DMS 273 treated with DMSO at 0.1 percent for 48 hours (cell line): ENCODE measurements at places on chromosomes 1 and 21.
A peak's percentile ranks its signal among the peaks of the same experiment; 100 is the strongest.

GRCh38 chr1:230926182-230926581 lies 52.5 kb downstream of the TTC13 start:
- no peak for DNase-seq

GRCh38 chr1:2415801-2416208 lies 3.4 kb upstream of the PEX10 start:
- DNase-seq = no peak

DNA sequence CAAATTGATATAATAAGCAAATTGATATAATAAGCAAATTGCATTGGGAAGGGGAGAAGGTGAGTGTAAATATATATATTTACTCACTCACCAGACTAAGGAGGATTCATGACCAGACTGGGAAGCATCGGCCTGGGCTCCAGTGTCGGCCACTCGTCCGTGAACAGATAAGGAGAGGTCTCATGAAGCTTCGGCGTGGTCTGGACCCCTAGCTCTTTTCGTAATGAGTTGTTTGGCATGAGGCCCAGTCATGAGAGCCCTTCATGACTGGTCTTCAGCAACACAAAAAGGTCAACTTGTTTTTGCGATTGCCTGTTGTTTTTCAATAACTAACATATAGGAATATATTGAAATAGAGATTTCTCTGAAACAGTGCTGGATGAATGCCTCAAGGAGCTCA lies 222.9 kb upstream of the KCNK2 start:
- no peak for DNase-seq

GRCh38 chr1:115976062-115976920 lies at the start of gene SLC22A15:
TSS of gene SLC22A15 (plus strand) at chr1:115976513. CDS start at chr1:115976628, 115 bp downstream.
- DNase-seq = peak; percentile 33

GRCh38 chr1:3305156-3305555 lies 149.3 kb upstream of the ARHGEF16 start:
- DNase-seq = no peak

- DNase-seq = no peak
These were observed 180.5 kb upstream of the GORAB start for GRCh38 chr1:170351366-170351946.

DNA sequence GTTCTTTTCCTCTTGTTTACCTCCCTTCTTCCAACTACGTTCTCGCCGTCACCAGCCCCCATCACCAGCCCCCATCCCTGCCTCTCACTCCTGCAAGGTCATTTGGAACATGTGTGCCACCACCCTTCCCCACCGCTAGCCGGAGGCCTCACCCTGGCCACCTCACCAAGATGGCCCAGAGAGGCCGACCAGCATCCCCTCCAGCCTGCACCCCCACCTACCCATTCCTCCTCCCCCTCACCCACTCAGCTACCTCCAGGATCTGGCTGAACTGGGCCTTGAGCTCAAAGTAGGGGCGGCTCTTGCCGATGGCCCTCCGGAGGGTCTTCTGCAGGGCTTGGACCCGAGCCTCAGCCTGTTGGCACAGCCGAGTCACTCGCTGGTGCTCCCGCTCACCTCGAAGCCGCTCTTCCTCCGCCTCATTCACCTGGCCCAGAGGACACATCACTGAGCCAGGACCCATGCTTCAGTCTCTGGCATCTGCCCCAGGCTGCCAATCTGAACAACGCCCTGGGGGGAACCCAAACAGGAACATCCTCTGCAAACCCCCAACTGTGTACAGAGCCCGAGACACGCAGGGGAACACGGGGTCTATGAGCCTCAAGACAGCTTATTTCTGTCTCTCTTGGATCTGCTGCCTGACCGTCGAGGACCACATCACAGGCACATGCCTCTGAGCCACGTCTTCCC lies 12.8 kb downstream of the SH3BP5L start:
- no peak for DNase-seq

DNA sequence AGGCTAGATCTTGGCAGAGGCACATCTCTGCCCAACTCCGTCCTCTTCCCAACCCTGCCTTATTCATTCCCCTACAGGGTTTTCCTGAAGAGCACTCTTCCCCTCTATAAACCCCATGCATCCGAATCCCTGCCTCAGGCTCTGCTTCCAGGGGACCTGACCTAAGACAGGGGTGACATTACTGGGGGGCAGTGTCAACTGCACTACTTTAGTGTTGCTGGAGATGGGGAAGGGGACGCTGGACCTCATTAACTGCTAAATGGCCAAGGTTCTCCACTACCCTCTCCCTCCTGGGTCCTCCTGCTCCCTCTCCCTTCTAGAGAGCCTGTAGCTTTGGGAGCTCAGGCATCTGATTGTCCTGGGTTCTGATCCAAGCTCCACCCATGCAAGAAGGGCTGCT lies 126.2 kb downstream of the GRIK3 start:
- no peak for DNase-seq

- no peak for DNase-seq
These were observed 934 bp upstream of the MSH4 start for GRCh38 chr1:75795703-75796193.

DNA sequence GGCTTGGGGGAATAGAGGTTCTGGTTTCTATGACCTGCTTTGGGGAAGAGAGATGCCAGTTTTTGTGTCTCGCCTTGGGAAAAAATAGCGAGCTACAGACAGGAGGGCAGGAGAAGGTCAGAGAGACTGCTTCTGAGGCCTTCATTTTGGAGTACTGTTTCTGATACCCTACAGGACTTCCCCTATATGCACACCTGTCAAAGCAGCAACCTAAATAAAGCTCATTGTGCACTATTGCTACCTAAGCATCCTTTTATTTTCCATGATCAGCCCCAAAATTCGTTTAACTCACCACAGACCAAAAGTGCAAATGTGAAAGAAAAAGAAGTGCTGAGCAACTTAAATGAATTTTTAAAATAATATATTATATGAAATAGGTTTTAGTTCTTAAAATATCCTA lies 145.6 kb upstream of the CHRM3 start:
- no peak for DNase-seq

DNA sequence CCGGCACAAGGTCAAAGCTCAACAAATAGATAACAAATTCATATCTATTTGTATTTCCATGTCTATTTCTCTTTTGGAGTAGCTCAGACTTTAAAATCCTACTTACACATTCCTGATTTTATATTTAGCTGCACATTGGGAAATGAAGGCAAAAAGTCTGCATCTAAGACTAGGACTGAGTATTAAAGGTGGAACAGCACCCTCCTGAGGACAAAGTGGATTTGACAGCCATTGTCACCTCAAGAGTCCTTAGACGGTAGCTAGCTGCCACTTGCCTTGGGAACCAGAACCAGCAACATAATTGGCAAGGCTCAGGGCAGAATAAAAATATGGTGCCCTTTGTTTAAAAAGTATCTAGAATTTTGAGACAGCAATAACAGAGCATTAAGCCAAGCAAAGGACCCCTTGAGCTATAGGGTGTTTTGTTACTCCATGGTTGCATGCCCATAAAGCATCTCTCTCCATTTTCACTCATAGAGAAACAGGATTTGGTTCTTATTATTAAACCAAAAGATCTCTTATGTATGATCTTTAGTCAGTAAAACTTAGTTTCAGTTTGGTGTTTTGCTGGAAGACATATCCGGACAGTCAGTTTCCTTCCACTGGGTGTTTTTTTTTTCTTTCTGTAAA lies 30.0 kb upstream of the SGIP1 start:
- no peak for DNase-seq

- DNase-seq = no peak
These were observed 150.1 kb downstream of the PLA2G4A start for GRCh38 chr1:186978596-186979556.

DNA sequence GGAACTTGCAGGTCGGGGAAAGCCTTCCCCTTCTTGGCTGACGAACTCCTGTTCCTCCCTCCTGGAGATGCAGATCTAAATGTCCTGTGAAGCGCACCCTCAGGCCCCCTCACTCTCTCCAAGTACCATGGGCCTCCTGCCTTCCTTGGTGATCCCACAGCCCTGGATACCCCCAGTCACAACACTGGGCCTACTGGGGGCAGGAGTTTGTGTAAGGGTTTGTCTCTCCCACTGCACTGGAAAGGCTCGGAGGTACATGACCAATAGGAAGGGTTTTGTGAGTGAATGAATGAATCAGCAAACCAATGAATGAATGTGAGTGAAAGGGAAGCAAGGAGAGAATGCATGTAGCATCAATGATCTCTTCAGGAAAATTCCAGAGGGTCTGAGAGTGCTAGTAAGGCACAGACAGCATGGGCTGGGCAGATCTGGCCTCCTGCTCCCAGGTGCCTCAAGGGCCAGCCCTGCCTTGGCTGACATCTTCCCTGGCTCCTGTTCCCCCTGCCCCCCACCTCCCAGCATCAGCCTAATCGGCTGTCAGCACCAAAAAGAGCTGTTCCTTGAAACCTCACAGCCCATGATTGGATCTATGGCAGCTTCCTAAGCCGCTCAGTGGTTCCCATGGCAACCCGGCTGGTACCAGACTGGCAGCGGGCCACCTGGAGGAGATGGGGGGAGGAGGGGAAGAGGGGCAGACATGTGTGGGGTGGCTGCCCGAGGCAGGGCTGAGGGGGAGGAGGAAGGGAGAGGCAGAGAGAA lies 95.8 kb downstream of the VWA5B1 start:
- no peak for DNase-seq

DNA sequence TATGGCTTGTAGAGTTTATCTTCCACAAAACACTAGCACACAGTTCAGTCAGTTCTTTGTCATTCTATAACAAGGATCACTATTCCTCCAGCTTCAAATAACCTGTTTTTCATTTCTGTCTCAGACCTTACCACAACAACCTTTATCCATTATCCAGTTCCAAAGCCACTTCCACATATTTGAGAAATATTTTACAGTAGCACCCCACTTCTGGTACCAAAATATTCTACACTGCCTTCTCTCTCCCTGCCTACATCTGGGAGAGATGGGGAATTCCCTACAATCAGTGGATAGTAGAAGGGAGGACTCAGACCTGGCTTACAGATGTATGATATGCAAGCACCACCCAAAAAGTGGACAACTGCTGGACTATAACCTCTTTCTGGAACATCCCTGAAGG lies 651.4 kb downstream of the ADGRL2 start:
- DNase-seq = no peak

GRCh38 chr1:172948457-172948856 lies 102.3 kb downstream of the TNFSF18 start:
- no peak for DNase-seq

GRCh38 chr1:242826701-242827336 lies 302.3 kb upstream of the PLD5 start:
- DNase-seq = no peak

DNA sequence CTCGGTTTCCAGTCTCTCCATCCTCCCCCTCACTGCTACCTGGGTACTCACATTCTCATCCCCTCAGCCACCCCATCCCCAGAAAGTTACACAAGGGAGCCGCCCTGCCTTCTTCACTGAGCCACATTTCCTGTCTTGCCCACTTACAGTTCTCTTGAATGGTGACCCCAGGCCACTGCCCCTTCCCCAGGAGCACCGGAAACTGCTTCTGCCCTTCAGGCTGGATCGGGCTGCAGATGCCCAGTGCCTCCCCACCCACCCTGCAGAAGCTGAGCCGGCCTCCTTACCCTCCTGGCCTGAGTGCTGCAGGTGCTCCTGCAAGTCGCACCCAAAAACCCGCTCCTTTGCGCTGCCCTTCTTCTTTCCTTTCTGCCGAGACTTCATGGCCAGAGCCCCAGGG lies 450 bp downstream of the ARHGAP30 start:
- DNase-seq = no peak

DNA sequence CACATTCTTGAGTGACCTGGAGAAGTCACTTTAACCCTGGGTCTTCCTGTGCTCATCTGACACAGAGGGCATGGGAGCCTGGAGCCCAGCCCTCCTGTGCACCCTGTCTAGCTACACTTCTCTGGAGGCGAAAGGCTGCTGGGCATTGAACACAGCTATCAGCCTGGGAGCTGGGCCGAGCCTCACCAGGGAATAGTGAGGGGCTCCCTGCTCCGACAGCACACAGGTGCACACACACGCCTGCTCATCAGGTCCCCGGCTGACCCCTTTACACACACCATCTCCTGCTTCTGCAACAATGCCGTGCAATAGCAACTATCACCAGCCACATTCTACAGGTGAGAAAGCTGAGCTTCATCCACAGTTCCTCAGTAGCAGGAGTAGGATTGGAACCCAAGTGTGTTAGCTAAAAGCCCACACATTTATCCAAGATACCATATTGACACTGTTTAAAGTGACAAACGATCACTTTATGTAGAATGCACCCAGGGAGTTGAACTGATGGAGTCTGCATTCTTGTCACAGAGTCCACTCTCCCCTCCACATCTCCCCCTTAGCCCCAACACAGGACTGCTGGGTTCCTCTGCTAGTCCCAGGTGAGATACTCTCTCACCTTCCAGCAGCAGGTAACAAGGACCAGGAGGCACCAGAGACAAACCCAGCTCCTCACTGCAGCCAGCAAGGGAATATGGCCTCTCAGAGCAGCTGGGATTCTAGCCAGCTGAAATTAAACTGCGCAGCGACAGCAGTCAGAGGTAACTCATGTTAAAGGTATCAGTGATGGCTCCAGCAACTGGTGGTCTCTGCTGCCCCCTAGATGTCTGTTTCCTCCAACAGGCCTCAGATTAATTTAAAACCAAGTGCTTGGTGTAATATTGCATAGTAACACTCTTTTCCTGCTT lies 18.3 kb upstream of the CAPN8 start:
- peak; percentile 58 for DNase-seq

DNA sequence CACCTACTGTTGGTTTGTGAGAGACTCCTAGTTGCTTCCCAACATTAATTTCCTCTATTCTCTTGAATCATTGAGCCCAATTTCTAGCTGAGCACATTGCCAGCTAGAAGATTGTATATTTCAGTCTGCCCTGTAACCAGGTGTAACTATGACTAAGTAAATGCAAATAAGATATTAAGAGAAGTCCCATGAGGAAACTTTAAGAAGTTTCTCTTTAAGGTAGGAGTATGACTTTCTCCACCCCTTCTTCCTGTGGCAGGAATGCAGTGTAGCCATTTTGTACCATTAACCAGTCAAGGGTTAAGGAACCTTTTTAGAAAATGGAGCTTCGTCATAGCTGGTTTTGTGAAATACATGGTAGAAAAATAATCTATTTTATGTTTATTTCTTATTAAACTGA lies 534.2 kb upstream of the RGS18 start:
- no peak for DNase-seq

- DNase-seq = no peak
These were observed 15.0 kb upstream of the ID3 start for GRCh38 chr1:23574265-23574754.

GRCh38 chr1:41766546-41766945 lies 152.2 kb downstream of the HIVEP3 start:
- no peak for DNase-seq

- DNase-seq = no peak
These were observed 99.2 kb upstream of the GRIK3 start for GRCh38 chr1:37133276-37134145.

GRCh38 chr1:41312991-41313645 lies 48.1 kb upstream of the FOXO6 start:
- no peak for DNase-seq

- no peak for DNase-seq
These were observed 638.2 kb downstream of the AMY1C start for GRCh38 chr1:104387716-104388508.
